T-helper 1 cell (primary cell): ENCODE measurements at places on chromosomes 7 and 10.
A peak's percentile ranks its signal among the peaks of the same experiment; 100 is the strongest.

DNA sequence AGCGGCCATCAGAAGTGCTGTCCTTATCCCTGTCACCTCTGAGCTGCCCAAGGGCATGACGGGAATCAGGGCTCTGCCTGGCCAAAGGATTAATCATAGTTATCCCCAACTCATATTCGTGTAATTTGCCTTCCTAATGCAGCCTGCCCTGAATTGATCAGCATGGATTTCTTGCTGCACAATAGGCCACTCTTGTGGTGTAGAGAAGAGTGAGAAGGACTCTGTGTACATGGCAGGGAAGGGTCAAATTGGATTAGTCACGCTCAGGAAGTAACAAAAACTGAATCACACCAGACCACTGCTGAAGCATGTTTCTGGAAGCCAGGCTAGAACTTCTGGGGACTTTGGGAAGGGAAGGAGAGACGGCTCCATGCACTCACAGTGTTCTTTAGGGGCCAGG is 227.0 kb downstream of the BUB3 start:
- no peak for DNase-seq

GRCh38 chr7:27203964-27204594 is 4.2 kb upstream of the HOXA13 start:
- no peak for DNase-seq

GRCh38 chr10:47318706-47319105 is 3.5 kb upstream of the GDF2 start:
- no peak for DNase-seq

DNA sequence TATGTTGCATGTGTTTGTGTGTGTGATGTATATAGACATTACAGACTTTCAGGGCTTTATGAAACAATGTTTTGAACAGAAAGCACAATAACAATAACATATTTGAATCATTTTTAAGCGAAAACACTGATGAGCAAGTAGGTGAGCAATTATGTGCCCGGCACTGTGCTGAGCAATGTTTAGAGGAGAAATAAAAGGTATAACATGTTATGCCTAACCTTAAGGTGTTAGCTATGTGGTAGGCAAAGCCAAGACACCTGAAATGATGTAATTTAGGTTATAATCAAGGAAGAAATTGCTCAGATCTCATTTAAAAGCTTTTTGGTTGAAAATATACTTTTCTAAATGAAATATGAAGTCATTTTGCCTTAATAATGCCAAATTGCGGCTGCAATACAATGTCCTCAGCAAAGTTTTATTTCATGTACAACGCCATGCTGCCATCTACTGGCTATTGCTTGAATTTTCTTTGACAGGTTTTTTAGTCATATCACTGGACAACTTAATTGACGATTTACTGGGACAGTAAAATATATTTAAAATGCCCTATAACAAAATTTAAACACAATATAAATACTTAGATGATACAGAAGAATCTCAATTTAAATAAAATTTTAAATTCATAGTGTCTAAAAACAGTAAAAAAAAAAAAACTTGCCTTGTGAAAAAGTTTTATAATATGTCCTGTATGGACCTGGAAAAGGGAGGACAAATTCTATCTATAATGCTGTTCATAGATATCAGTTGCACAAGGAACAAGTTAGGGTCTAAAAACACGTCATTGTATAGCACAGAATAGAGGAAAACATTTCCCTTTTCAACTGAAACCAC is 131.1 kb upstream of the CDK1 start:
- DNase-seq: peak; percentile 21

GRCh38 chr7:24284699-24285506 is 913 bp downstream of the NPY start:
- no peak for DNase-seq

GRCh38 chr7:30557245-30557644 is 37.4 kb upstream of the GARS1 start:
- DNase-seq: no peak

DNA sequence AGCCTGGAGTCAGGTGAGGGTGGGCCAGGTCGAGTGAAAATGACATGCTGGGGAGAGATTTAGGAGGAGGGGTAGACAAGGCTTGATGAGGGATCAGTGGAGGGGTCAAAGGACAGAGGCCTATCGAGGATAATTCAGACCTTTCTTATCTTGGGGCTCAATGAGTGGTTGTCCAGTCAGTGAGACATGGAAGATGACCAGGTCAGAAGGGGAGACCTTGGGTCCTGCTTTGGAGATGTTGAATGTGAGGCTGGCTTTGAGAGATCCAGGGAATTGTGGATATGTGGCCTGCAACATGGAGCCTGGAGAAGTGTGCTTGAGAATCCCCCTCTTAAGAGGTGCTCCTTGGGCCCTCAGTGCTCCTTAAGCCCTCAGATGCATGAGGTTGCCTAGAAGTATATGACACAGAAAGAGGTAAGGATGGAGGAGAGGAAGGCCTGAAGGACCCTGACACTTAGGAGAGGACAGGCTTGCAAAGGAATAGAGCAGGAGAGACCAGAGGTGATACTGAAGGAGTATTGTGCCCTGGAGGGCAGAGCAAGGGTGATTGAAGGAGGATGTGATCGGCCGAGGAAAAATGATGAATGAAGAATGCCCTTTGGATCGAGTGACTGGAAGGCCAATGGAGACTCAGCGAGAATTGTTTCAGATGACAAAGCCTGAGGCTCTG is 129.8 kb upstream of the GPR26 start:
- DNase-seq: no peak

DNA sequence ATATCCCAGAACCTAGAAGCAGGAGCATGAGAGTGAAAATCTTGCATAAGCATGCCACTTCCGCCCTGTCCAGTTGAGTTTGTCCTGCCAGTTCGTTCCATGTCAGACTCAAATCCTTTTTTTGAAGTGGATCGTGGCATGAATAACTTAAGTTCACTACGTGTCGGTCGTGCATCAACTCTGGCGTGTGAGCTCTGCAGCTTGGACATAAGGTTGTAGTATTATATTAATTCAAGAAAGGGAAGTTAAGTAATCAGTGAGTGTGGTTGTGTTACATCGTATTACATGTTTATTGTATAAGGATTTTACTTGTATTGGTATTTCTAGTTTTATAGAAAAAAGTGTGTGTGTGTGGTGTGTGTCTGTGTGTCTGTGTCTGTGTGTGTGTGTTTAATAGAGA is 23.0 kb downstream of the CDC123 start:
- DNase-seq: no peak
